ENCODE measurements at places on chromosomes 12 and 14.

DNA sequence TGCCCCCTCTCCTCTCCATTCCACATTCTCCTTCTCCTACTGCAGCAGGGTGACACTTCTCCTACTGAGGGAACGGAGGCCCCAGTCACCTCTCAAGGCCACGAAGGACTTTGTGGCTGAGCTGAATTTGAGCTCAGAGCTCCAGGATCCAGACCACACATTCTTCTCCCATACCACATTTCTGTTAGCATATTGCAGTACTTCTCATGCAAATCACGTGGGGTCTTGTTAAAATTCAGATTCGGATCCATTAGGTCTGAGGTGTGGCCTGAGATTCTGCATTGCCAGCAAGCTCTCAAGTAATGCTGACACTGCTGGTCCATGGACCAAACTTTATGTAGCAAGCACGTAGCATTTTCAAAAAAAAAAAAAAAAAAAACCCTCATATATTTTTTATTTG is 9.6 kb upstream of the IFI27L2 start:
- no peak for DNase-seq

DNA sequence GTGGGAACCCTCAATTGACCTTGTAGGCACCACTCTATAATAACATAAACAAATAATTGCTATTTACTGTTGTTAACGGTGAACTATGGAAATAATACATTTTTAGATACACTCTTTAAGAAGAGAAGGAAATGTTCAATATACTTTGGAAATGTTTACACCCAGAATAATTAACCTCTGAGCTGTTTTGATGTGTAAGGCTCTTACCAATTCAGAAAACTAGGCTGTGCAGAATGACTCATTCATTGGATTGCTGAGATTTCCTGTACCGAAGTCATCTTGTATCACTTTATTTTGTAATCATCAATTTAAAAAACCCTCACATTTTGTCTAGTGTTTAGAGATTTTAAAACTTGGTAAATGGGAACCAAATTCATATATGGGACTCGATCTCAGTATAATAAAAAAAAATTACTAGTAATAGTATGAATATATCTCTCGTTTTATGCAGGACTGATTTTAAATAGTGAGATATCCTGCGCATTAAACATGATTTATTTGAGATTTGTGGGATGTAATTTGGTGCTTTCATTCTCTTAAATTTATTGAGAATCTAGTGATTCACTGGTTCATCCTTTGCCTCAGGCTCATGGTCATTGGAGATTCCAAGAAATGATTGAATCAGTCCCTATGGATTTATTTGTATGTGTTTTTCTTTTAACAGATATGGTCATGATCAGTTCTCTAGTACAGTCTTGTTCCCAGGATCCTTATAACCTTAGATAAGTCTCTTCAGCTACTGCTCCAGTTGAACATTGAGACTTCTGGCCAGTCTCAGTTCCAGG is 3.9 kb downstream of the SAMD4A start:
- no peak for DNase-seq

GRCh38 chr12:24709216-24709615 is 239.7 kb downstream of the BCAT1 start:
- no peak for DNase-seq

GRCh38 chr14:56378046-56378445 is 201.6 kb upstream of the TMEM260 start:
- DNase-seq: no peak

GRCh38 chr12:54160089-54160488 is 28.7 kb downstream of the SMUG1 start:
- DNase-seq: no peak
